ENCODE measurements at places on chromosomes 11 and 22. TPM values are rescaled to one million over a fixed set of nuclear protein-coding genes. Genes with fewer than 3 reads are reported as not detected.

DNA sequence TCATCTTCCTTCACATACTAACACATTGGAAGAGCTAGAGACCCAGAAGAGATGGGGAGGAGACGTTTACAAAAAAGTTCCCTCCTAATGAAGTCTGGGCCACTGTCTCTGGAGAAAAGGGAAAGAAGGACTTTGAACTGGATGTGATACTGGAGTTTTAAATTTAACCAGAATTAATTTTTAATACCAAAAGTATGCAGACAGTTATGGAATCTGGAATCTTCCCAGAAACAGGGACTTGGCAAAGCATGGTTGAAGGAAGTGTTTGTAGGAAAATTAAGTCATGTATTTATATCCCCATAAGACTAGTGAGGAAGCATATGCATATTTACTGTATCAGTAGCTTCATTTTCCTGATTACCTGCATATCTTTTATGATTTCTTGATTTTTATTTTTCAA, 215.5 kb downstream of the TTC28 start:
- no peaks in the 10 kb centered on the region for H3K4me1 ChIP-seq
- no peaks in the 10 kb centered on the region for H3K36me3 ChIP-seq
- no peaks in the 10 kb centered on the region for H3K27me3 ChIP-seq
- no peak for DNase-seq
- H3K4me3 ChIP-seq, result no peak overlapping the region

DNA sequence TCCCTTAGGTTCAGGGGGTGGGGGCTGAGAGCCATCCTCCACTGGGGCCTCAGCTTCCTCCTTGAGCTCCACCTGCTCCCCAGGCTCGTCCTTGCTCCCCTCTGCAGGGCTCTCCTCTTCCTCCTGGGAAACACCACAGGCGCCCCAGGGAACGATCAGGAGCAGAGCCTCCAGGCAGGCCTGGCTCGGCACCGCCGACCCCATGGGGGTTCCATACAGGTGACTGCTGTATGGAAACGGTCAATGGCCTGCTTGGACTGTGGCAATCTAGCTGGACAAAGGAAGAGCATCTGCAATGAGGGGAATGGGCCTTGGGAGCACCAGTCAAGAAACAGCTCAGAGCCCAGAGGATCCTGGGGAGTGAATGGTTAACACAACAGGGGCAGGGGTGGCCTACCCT, 7.9 kb downstream of the HYOU1 start:
- DNase-seq, result no peak
- no peaks in the 10 kb centered on the region for H3K27me3 ChIP-seq
- no peak overlapping the region for H3K4me3 ChIP-seq
- H3K36me3 ChIP-seq, result peaks cover 36% of the 10 kb centered on the region
- peaks cover 16% of the 10 kb centered on the region for H3K4me1 ChIP-seq

Gene MYO7A
- total RNA-seq, result 0.06 TPM

Gene SYT12
- total RNA-seq, result not detected

Gene ARFGAP2
- total RNA-seq, result 87.6 TPM

Gene PANX3
- total RNA-seq, result not detected

Gene P4HA3
- total RNA-seq, result not detected

All from activated naive CD8-positive, alpha-beta T cell treated with anti-CD3 and anti-CD28 coated beads for 36 hours (primary cell).